ENCODE measurements at places on chromosomes 5 and 9.

- DNase-seq = no peak
Observed at GRCh38 chr9:133352635-133353340, 3.5 kb downstream of the SURF1 start.

DNA sequence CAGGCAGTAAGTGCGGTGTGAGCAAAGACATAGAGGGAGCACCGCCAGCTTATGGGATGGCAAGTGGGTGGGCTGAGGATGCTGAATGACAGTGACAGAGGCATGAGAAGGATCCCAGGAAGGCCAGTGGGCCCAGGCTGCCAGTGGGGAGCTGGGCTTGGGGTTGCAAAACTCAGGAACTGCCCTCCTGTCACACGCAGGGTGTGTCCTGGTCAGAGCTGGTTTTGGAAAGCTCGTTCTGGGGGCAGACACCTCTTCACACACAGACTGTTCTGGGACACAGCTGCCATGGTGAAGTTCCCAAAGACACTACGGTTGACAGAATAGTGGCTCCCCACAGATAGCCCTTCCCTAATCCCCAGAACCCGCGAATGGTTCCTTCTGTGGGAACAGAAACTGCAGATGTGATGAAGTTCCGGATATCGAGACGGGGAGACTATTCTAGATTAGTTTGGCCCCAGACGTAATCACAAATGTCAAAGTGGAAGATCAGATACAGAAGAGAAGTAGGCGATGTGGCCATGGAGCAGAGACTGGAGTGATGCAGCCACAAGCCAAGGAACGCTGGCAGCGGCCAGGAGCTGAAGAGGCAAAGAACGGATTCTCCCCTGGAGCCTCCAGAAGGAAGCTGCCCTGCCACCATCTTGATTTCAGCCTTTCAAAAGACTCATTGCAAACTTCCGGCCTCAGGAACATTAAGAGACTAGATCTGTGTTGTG lies 159.0 kb downstream of the COL23A1 start:
- no peak for DNase-seq

DNA sequence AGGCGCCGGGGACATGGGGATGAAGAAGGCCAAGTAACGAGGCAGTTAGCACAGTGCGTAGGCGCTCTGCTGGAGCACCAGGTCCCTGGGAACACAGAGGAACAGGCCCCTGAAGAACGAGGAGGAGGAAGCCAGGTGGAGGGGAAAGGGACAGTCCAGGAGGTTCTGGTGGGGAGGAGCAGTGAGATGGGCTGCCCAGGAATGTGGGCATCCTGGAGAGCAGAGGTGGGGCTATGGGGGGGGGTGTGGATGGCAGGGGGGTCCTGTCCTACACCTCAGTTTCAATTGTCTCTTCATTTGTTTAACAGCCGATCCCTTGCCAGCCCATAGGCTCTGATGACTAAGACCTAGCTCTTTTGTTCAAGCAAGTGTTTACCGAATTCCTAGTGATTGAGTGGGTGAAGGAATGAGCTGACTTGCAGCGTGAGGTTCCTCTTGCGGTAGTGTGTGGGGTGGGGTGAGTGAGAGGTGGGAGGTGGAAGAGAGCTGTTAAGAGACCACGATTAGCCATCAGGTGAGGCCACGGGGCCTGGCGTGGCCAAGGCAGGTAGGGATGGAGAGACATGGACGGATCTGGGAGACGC lies 8.4 kb upstream of the PHYHD1 start:
- no peak for DNase-seq

DNA sequence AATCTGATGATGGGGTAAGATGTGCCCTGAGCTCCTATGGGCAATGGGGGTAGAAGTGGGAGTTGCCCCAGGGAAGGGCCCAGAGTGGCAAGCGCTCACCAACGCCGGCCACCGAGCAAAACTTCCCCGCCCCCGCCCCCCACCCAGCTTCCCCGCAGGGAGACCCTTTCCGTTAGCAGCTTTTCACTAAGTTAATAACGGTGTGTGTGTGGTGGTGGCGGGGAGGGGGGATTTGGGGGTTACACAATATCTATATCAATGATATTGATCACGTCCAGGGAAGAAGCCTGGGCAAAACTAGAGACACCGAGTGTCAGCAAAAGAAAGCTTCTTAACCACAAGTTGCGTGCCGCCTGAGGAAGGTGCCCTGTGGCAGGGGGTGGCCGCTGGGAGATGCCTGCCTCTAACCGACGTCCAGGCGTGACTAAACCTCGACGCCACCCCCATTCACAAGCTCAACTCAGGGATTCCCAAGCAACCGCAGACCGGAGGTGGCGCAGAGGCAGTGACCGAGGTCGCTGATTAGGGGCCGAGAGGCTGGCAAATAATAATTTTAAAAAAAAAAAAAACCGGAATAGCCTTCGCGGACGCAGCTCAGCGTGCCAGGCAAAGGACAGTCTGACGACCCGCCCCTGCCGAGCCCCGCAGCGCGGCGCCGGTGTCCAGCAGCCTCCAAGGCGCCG lies 222.6 kb downstream of the MEF2C start:
- no peak for DNase-seq

GRCh38 chr5:112869948-112870347 lies 8.9 kb downstream of the SRP19 start:
- DNase-seq = no peak

- no peak for DNase-seq
Observed at GRCh38 chr5:158541536-158542297, 558.0 kb downstream of the EBF1 start.

- DNase-seq = no peak
Observed at GRCh38 chr9:115134941-115135340, 17.0 kb upstream of the TNC start.

- no peak for DNase-seq
Observed at GRCh38 chr9:109794361-109795012, 14.5 kb downstream of the PALM2AKAP2 start.

GRCh38 chr5:179504191-179504590 lies 46.2 kb upstream of the RUFY1 start:
- DNase-seq = no peak

- no peak for DNase-seq
Observed at GRCh38 chr9:2817999-2818803, 25.7 kb downstream of the PUM3 start.

DNA sequence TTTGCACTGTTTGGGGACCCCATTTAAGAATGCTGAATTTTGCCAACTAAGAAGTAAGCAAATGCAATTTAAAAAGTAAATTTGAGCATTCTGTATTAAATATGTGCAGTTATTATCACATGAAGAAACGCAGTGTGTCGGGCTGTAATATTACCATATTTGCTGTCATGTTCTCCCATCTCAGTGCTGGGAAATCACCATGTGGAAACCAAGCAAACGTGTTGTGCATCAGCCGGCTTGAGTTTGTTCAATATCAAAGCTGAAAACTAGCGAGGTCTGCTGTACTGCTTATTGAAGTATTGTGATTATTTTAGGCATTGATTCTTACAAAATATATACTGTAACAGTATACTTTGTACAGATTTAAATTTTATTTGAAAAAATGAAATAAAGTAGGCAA lies 2.6 kb downstream of the IGIP start:
- no peak for DNase-seq

DNA sequence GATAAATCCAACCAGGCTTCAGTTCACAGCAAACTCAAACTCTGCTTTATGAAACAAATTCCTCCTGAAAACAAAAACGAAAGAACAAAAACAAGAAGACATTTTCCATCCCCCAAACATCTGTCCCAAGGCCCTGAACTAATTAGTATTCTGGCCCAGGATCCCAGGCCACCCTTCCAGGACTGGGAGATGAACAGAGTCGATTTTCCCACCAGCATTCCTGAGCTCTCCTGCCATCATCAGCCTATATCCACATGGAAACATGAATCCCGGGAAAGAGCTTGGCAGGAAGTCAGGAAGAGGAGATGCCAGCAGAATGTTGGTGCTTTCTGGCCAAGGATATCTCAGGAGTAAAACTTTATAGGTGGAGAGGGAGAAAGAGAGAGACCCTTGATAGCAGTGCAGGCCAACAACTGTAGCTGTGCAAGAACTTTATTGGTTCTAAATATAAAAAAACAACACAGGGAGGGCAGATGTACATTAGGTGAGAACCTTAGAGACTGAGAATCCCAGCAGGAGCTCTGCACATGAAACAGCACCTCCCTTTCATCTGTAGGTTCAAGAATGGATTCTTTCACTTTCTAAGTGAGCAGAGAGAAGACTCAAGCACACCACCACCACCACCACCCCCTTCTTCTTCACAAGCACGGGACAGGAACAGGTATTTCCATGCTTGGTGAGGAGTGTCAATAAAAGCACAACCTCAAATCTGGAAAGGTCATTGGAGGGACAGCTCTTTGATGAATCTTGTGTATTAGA lies 190.7 kb upstream of the TAS2R1 start:
- no peak for DNase-seq

- DNase-seq = no peak
Observed at GRCh38 chr5:140611020-140611521, 21.9 kb downstream of the CD14 start.

DNA sequence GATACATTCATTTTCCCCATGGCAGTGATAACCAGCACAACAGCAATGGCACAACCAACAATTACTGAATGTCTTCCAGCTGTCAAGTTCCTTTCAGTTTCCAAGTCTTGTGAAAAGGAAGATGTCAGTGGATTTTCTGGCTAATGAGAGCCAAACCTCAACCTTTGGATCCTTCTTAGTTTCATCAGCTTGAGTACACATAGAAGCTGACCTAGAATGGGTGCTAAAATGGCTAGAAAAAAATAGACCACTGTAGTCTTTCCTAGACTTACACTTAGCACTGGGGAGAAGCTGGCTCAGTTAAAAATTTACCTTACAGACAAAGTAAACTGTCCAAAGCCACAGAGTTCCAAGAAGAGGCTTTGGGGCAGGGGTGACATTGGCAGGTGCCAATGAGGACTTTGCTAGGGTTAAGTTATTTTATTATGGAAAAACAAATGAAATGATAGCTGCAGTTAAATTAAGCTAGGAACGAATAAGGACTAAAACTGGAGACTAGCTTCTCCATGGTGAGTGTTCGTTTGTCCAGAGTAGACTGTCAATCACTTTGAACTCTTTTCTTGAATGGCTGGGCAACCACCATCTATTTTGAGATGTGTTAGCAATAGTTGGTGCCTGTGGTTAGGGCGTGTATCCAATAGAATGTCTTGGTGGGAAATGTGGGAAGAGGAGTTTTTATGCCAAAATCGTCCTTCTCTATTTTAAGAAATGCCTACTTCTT lies 25.9 kb upstream of the TXN start:
- no peak for DNase-seq

DNA sequence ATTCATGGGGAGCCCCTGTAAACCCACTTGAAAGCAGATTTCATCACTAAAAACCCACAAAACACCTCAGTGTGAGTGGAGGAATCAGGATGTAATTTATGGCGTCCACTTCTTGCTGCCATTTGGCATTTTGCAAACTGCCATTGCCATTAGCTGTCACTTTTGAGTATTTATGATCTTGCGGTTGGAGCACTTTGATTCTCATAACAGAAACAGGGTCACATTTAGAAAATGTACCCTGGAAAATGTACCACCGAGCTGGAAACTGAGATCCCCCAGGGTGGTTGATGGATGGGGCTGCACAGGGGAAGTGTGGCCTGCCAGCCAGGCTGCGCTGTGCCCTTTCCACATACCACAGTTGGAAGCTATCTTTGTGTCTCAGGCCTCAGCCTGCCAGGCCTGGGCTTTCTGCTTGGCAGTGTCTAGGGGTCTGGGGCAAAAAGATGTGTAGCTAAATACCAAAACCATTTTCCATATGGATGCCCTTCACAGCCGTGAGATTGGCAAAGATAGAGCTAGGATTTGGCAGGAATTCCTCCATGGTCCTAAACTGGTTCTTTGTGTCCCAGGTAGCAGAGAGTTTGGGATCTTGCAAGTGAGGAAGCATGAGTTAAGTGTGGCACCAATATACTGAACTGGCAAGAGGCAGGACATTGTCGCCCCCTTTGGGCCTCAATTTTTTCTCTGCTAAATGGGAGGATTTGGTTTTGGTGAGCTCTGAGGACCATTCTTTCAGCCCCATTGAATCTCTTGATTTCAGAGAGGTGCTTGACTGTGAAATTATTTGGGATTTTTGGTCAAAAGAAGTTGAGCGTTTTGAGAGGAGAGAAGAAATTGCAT lies 46.2 kb downstream of the GALNT10 start:
- no peak for DNase-seq

DNA sequence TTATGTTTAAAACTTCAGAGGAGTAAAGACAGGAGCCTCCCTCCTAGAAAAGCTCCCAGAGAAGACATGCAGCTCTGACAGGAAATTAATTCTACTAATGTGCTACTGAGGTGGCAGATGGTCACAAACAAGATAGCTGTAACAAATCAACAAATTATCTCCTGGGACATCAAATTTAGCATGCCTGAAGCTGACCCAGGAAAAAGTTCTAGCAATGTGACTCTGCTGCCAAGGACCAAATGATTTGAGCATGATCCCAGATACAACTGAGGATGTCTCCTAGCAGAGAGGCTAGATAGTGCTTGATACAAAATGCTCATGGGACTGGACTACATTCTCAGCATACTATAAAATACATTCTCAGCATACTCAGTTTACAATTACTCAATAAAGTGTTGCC lies 413.5 kb upstream of the SMC2 start:
- no peak for DNase-seq

- no peak for DNase-seq
Observed at GRCh38 chr9:33737811-33738606, 57.4 kb upstream of the PRSS3 start.

DNA sequence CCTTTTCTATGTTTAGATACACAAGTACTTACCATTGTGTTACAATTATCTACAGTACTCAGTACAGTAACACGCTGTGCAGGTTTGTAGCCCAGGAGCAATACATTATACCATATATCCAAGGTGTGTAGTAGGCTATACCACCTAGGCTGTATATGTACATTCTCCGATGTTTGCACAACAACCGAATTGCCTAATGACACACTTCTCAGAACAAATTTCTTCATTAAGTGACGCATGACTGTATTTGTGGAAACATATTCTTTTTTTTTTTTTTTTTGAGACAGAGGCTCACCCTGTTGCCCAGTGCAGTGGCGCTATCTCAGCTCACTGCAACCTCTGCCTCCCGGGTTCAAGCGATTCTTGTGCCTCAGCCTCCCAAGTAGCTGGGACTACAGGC lies 4.0 kb upstream of the RAD23B start:
- no peak for DNase-seq

- no peak for DNase-seq
Observed at GRCh38 chr5:90809311-90810056, 250.9 kb downstream of the ADGRV1 start.

- no peak for DNase-seq
Observed at GRCh38 chr9:18806232-18807080, 226.6 kb downstream of the SAXO1 start.

GRCh38 chr9:106980551-106981101 lies 117.7 kb downstream of the ZNF462 start:
- DNase-seq = no peak

GRCh38 chr5:10626473-10627013 lies 62.7 kb downstream of the ANKRD33B start:
- no peak for DNase-seq
